ENCODE measurements at places on chromosomes 13 and 19.

DNA sequence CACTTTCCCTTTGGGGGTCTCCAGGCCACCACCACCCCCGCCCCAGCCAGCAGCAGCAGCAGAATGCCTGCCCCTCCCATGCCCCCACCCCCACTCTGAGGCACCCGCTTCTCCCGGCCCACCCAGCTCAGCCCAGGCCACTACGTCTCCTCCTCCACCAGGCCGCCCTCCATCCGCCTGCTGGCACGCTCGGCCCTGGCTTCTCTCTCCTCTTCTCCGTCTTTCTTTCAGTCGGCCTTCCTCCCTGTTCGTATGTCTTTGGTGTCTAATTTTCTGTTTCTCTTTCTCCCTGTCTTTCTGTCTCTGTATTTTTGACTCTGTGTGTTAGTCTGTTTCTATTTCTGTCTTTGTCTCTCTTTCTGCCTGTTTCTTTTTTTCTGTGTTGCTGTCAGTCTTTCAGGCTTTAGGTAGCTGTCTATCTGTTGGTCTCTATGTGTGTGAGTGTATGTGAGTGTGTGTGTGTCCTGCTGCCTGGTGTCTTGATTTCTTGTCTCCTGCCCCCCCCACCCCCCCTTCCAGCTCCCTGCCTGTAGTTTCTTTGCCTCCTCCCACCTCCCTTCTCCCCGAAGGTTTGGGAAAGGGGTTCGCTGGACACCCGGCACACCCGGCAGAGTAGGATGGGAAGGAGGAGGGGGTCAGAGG, at the start of gene LGI4:
LGI4 (minus strand) TSS at position 459 of the 642 bp plus-strand sequence; CDS start at position 80, 379 bp downstream.
- no peak for DNase-seq

GRCh38 chr19:5001615-5002014, 32.7 kb downstream of the KDM4B start:
- no peak for DNase-seq

GRCh38 chr19:17835182-17836006, 12.4 kb downstream of the JAK3 start:
- no peak for DNase-seq

- no peak for DNase-seq
These were observed 6.3 kb downstream of the MYADM start for GRCh38 chr19:53873773-53874605.

GRCh38 chr13:101325423-101325822, 90.9 kb downstream of the NALCN start:
- peak; percentile 91 for DNase-seq

- no peak for DNase-seq
These were observed 780 bp downstream of the ACP4 start for GRCh38 chr19:50790922-50791467.

DNA sequence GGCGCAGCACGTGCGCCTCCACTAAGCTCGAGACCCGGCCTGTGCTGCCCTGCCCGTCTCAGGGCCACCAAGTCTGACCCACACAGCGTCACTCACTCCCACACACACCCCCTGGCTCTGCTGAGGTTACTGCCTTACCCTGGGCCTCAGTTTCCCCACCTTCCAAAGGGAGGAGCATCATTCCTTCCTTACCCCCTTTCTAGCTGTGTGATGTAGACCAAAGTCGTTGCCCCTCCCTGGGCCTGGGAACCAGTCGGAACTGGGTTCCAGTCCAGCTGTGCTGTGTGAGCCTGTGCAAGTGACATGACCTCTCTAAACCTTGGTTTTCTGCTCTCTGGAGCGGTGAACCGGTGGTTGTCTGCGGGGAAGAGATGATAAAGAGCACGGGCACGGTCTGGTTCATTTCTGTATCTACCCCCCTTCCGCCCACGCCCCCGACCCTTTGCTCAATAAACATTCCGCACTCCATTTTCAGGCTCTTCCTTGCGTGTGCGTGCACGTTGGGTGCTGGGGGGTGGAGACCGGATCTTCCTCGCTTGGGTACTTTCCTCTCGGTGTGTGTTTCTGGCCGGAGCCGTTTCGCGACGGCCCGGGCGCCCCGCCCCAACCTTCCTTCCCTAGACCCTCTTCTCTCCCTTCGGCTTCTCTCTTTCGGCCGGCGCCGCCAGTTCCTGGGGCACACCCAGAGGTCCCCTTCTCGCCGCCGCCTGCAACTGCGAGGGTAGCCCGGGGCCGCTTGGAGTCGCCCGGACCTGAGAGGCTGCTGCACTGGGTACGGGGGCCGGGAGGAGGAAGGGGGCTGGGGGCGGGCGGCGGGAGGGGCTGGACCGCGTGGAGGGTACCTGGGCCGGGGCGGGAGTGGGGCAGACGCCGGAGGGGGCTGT, at the start of gene ZNF581:
ZNF581 (plus strand) TSS at position 647 of the 884 bp plus-strand sequence. CDS start 923 bp downstream, outside the sequence.
- DNase-seq: peak; percentile 52

DNA sequence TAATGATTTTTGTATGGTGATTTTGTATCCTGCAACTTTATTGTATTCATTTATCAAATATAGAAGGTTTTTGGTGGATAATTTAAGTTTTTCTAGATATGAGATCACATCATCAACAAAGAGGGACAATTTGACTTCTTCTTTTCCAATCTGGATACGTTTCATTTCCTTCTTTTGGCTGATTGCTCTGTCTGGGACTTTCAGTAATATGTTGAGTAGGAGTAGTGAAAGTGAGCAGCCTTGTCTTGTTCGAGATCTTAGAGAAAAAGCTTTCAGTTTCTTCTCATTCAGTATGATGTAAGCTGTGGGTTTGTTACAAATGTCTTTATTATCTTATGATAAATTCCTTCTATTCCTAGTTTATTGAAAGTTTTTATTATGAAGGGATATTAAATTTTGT, 352.0 kb upstream of the DACH1 start:
- DNase-seq: no peak

DNA sequence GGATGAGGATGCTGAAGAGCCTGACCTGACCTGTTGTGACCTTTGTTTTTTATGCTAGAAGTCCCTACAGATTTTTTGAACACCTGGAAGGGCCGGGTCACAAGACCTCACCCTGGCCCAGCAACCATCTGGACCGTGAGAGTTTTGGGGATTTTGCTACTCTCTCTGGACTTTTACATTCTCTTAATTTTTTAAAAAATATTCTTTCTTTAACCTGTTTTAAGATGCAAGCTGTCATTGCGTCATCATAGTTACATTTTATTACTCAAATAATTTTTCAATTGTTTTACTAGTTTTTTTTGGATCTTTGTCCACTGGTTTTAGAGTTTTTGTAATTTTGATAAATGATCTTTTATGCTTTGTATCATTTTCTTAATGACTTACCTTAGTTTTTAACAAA, 7.5 kb downstream of the DKKL1 start:
- DNase-seq: no peak

DNA sequence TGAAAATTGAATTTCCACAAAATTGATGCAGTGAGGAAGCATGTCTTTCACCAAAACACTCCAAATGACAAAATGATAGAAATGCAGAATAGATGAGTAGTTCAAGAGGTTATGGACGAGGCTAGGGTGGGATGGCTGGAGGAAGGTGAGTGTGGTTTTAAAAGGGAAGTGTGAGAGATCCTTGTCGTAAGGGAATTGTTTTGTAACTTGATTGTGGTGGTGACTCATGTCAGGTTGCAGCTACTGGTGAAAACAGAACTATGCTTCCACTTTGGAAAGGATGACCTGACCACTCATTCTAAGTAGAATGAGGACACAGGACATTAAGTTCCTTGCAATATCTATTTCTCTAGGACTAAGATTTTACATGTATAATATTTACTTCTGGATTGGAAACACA, 345.7 kb downstream of the MTUS2 start:
- DNase-seq: no peak

- DNase-seq: no peak
These were observed 2.5 kb upstream of the LHB start for GRCh38 chr19:49019242-49019932.

- no peak for DNase-seq
These were observed 5.0 kb downstream of the POGLUT2 start for GRCh38 chr13:102793611-102794355.

- no peak for DNase-seq
These were observed 50.4 kb downstream of the NUFIP1 start for GRCh38 chr13:44938854-44939253.

- no peak for DNase-seq
These were observed 52.5 kb downstream of the PDS5B start for GRCh38 chr13:32638739-32639138.

DNA sequence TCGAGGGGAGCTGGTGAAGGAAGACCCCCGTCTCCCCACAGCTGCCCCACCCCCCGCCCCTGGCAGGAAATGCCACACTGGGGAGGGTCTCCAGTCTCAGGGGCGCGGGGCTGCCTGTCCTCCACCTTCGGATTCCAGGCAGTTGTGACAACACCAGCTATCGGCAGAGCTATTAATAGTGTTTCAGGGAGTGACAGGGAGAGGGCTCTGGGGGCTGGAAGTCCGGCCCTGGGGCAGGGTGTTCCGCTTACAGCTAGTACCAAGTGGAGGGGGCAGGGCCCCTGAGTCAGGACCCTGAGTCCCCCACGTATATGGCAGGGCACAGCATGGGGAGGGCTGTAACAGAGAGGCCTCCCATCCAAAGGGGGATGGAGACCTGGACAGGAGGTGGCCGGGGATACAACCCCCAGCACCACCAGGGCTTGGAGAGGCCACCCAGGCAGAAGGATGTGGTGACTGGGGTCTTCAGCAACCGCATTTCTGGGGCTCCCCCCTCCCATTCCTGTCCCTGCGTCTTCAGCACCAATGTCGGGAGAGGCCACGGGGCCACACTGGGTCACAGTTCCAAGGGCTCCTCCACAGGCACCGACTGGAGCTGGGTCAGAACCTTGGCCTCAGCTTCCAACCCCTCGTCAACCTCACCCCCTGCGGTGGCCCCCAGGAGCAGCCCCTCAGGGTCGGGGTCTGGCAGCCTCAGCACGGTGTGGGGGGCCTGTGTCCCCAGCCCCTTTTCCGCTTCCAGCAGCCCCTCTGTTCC, 3.9 kb downstream of the SIX5 start:
- DNase-seq: no peak

GRCh38 chr19:19224150-19224851, 12.5 kb downstream of the NCAN start:
- no peak for DNase-seq

GRCh38 chr19:4473763-4474513, 1.8 kb downstream of the HDGFL2 start:
- no peak for DNase-seq

- no peak for DNase-seq
These were observed 35.4 kb downstream of the ARHGAP35 start for GRCh38 chr19:46896076-46896794.

GRCh38 chr19:22331521-22331920, 45.3 kb downstream of the ZNF729 start:
- no peak for DNase-seq

DNA sequence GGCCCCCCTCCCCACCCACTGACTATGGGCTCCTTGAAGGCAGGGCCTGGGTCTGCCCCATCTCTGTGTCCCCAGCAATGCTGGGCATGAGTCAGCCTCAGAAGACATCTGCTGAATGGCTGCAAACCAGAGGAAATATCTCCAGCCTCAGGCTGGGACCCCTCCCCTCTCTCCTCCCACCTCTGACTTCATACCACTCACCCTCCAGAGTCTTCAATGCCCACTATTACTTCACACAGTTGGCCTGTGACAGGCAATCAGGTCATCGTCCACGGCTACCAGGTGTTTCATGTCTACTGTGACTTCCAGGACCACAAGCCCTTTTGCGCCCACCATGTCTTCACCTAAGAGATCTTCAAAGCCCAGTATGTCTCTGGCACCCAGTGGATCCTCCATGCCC, at the start of gene SRRM5:
SRRM5 (plus strand) TSS at position 301 of the 400 bp plus-strand sequence; CDS start at position 335, 34 bp downstream.
- no peak for DNase-seq

- no peak for DNase-seq
These were observed at the start of gene ARHGEF18 for GRCh38 chr19:7348587-7349230. Gene ARHGEF18 (plus strand): TSS chr19:7348937. CDS start chr19:7362891, 13,954 bp downstream.

DNA sequence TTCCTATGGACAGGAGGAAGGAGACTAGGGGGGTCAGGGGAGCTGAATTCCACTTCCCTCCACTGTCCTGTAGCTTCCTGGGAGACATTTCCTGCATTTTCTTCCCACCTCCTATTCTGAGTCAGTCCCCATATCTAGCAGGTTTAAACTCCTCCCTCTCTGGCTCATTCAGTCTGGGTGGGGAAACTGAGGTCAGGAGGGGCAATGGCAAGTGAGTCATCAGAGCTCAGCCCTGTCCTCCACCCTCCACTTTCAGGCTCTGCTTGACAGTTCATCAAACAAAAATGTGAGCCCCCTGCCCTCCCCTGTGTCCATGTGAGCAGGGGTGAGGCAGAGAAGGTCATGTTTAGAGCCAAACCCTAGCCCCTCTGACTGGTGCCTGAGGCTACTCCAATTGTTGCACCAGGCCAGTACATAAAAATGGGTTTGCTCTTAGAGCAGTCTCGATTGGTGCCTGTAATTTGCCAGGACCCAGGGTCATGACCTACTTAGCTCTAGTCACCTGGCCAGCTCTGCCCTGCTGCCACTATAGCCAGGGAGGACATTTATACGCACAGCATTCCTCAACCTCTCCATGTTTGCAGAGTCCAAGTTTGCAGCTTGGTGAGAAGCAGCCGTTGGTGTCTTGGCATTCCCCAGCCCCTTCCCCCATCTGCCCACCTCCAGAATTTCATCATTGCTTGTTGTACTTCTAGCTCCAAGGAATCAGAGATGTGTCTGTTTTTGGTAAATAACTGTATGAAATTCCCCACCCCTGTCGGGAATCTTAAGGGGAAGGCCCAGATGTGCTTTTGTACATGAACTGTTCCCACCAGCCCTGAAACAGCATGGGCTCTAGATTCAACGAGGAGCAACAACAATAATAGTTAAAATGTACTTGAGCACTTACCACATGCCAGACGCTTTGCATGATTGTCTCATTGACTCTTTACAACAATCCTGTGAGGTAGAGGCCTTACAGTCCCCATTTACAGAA, 20.7 kb downstream of the SAMD4B start:
- no peak for DNase-seq

- no peak for DNase-seq
These were observed 1988.1 kb upstream of the PCDH20 start for GRCh38 chr13:63403733-63404132.

DNA sequence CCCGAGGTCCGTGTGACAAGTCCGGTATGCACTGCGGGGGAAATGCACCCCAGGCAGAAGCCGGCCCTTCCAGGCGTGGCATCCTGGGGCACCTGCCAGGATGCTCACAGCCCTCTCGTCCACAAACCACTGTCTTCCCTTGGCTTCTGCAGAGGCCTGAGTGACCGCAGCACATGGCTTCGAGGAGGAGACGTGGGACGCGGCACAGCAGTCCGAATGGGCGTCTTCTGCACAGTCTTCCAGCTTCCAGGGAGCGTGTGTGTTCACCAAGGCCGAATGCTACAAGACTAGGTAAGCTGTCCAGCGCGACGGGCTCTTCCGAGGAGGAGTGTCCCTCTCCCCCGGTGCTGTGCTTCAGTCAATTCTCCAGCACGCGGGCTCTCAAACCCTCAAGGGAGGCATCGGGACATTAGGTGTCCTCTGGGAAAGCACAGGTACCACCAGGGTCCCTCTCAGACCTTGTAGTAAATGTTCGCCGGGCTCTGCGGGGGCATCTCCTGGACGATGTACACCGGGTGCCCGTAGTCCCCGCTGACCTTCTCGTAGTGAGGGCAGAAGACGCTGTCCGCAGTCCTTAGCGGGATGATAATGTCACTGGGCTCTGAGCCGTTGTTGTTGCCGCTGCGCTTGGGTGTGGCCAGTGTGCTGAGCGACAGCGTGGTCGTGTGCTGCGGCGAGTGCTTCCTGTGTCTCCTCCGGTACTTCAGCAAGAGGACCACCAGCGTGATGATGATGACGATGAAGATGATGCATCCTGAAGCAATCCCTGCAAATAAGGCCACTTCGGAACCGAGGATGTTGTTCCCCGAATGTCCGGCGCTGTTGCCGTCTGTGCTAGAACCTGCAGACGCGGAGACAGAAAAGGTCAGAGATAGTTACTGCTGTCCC, 42.6 kb downstream of the EFNB2 start:
- no peak for DNase-seq

Data from NCI-H1092 treated with DMSO at 0.1 percent for 48 hours (cell line).